C1 segment of cervical spinal cord (tissue), 14 donors: ENCODE measurements at places on chromosomes 6 and 20.

GRCh38 chr6:143149771-143150170, 89.1 kb downstream of the AIG1 start:
- DNase-seq = no peak

DNA sequence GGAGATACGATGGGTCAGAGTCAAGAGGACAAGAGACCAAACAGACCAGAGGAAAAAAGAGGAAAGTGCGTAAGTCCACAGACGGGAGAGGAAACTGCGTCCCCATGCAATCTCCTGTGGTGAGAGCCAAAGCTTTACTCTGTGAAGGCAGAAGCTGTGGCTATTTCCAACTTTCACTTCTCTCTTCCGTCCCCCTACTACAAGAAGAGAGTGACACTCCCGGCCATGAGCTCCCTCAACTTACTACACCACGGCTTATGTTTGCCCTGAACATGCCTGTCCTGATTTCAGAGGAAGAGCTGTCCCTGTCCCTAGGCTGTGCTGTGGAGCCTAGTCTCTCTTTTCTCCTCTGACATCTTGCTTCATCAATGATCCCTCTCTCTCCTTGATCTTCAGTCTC, 11.5 kb upstream of the SSR1 start:
- peak; percentile 35 for DNase-seq

DNA sequence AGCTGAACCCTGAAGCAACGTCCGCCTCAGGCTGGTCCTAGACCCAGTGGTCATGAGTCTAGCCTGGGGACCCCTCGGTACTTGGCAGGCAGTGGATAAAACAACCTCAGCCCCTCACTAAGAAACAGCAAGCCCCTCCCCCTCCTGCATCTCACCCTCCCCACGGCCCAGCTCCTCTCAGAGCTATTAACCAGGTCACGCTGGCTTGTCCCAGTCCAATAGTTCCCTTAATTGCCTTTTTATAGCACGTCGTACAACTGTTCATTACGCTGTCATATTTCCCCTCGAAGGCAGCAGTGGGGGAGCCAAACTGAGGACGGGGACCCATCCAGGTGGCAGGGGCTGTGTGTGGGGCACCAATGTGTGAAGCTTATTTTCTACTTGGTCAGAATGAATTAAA, 8.6 kb upstream of the SLC32A1 start:
- DNase-seq = no peak

GRCh38 chr20:46544576-46544975, 5.9 kb downstream of the OCSTAMP start:
- no peak for DNase-seq

GRCh38 chr20:46563860-46564221, 13.4 kb upstream of the OCSTAMP start:
- no peak for DNase-seq

GRCh38 chr6:83313882-83314281, 117.0 kb downstream of the ME1 start:
- DNase-seq = no peak

DNA sequence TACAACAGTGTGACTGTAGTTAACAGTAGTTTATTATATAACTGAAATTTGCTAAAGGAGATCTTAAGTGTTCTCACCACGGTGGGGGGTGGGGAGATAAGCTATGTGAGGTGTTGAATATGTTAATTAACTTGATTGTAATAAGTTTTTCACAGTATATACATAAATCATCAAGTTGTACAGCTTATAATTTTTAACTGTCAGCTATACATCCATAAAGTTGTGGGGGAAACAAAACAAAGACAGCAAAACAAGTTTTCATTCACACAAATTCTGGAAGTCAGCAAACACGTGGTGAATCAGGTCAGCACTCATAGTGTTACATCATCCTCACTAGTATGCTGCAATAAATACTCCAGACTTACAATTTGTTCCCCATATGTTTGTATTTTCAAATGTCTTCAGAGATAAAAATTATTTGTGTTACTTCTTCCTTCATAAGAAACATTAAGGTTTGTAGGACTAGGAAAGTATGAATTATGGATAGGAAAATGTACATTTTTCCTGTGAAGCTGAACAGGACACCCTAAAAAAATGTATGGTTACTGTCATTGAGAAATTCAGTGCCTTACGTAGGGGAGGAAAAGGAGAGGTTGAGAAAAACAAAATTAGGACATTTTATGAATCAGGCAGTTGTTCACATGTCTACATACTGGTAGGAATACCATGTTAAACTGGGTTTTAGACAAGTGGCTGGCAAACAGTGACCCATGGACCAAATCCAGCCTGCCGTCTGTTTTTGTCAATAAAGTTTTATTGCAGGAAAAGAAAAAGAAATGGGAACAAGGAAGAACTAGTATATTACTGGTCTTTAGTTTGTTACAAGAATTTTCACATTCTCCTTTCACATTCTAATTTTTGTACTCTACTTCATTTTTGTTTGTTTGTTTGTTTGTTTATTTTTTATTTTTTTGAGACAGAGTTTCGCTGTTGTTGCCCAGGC, 6.0 kb downstream of the SUMO4 start:
- no peak for DNase-seq
